ENCODE measurements at places on chromosomes 6 and 20. TPM values are rescaled to one million over a fixed set of nuclear protein-coding genes. Genes with fewer than 3 reads are reported as not detected.

- no peaks in the 10 kb centered on the region for H3K27me3 ChIP-seq
- no peak for DNase-seq
- no peaks in the 10 kb centered on the region for H3K36me3 ChIP-seq
- H3K4me3 ChIP-seq: no peak overlapping the region
- H3K27ac ChIP-seq: no peak overlapping the region
- no peaks in the 10 kb centered on the region for H3K4me1 ChIP-seq
Observed at GRCh38 chr6:91569071-91569470, 982.2 kb upstream of the MAP3K7 start.

GRCh38 chr20:43824309-43825050 is 90.2 kb upstream of the TOX2 start:
- no peak overlapping the region for H3K4me3 ChIP-seq
- no peaks in the 10 kb centered on the region for H3K4me1 ChIP-seq
- H3K27ac ChIP-seq: no peak overlapping the region
- no peaks in the 10 kb centered on the region for H3K27me3 ChIP-seq
- no peaks in the 10 kb centered on the region for H3K36me3 ChIP-seq
- DNase-seq: no peak

XKR7 gene
- 6.2 TPM for total RNA-seq

- DNase-seq: no peak
- H3K36me3 ChIP-seq: no peaks in the 10 kb centered on the region
- no peak overlapping the region for H3K4me3 ChIP-seq
- no peaks in the 10 kb centered on the region for H3K27me3 ChIP-seq
- peaks cover 81% of the 10 kb centered on the region for H3K4me1 ChIP-seq
Observed at GRCh38 chr20:47318027-47318585, 38.4 kb downstream of the ZMYND8 start.

DNA sequence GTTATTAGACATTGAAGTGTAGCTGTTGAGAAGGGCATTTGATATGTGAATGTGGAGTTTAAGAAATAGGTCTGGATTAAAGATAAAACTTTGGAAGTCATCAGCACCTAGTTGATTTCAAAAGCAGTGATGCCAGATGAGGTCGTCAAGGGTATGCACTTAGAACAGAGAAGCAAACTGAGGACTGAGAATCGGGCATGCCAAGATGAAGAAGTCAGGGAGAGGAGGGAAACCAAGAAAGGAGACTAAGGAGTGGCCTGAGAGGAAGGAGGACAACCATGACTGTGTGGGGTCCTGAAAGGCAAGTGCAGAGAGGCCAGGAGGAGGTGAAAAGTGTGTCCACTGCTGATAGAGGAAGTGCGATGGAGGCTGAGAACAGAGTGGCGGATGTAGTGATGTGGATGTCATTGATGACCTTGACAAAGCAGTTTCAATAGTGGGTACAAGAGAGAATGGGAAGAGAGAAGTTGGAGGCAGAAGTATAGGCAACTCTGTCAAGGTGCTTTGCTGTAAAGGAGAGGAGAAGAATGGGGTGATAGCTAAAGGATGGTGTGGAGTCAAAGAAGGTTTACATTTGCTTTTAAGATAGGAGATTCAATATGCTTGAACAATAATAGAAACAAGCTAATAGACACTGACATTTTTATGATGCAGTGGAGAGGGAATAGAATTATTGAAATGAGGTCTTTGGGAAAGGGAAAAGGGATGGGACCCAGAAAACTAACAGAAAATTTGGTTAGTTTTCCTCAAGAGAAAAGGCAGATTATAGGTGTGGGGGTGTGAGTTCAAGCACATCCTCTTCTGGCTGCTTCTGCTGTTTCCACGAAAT is 139.7 kb upstream of the TMEM170B start:
- H3K4me3 ChIP-seq: no peak overlapping the region
- H3K27ac ChIP-seq: no peak overlapping the region
- no peaks in the 10 kb centered on the region for H3K4me1 ChIP-seq
- H3K27me3 ChIP-seq: no peaks in the 10 kb centered on the region
- H3K36me3 ChIP-seq: no peaks in the 10 kb centered on the region

DNA sequence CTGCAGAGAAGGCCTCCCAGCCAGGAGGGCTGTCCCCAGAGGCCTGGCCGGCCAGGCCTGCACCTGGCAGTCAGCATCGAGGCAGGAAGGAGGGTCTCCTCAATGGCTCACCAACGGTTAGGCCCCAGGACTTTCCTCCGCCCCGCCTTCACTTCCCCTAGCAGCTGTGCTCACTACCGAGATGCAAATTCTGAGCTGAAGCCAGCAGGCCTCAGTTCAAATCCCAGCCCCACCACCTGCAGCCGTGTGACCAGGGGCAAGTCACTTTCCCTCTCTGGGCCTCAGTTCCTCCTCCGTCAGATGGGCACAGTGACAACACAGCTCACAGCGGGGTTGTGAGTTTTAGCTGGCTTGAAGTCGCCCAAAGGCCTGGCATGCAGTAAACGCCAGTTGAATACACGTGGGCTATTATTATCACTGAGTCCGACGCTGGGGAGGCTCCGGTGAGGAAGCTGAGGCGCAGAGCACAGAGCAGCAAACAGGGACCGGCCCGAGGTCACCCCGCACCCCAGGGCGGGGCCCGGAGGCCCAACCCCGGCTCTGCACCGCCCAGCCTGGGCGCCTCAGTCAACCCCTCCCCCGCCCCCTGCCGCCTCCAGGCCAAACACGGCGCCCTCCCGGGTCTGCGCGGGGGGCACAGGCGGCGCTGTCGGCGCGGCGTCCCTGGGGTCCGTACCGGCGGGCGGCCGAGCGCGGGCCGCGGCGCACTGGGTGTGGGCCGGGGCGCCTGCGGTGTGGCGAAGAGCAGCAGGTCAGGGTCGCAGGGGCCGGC is 671 bp downstream of the E2F1 start:
- peak overlapping the region; percentile 58 for H3K4me3 ChIP-seq
- peak overlapping the region; percentile 80 for H3K27ac ChIP-seq
- no peaks in the 10 kb centered on the region for H3K27me3 ChIP-seq
- H3K4me1 ChIP-seq: peaks cover 6% of the 10 kb centered on the region
- no peak for DNase-seq

GRCh38 chr6:77466055-77466450 is 2.8 kb upstream of the HTR1B start:
- no peaks in the 10 kb centered on the region for H3K27me3 ChIP-seq
- peak overlapping the region; percentile 61 for H3K4me3 ChIP-seq
- no peaks in the 10 kb centered on the region for H3K36me3 ChIP-seq
- DNase-seq: no peak
- peaks cover 15% of the 10 kb centered on the region for H3K4me1 ChIP-seq

DNA sequence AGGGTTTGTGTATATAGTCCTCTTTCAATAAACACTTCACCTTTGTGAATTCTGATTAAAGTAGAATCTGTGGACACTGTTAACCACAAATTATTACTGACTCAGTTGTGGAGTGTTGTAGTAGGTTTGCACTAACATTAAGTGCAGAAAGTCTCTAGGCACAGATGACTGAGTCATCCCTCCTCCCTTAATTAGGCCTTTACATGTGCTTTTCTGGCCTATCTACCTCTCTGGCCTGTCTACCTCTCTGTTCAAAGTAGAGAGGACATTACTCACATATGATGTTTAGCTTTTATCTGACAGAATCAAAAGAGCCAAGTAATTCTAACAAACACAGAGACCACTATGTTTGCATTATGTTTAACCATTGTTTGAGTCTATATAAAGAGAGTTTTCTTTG is 783.0 kb downstream of the TENT5A start:
- DNase-seq: no peak
- H3K36me3 ChIP-seq: no peaks in the 10 kb centered on the region
- H3K4me1 ChIP-seq: no peaks in the 10 kb centered on the region
- no peak overlapping the region for H3K27ac ChIP-seq
- H3K27me3 ChIP-seq: no peaks in the 10 kb centered on the region
- H3K4me3 ChIP-seq: no peak overlapping the region

ENPP3 gene
- total RNA-seq: not detected

DNA sequence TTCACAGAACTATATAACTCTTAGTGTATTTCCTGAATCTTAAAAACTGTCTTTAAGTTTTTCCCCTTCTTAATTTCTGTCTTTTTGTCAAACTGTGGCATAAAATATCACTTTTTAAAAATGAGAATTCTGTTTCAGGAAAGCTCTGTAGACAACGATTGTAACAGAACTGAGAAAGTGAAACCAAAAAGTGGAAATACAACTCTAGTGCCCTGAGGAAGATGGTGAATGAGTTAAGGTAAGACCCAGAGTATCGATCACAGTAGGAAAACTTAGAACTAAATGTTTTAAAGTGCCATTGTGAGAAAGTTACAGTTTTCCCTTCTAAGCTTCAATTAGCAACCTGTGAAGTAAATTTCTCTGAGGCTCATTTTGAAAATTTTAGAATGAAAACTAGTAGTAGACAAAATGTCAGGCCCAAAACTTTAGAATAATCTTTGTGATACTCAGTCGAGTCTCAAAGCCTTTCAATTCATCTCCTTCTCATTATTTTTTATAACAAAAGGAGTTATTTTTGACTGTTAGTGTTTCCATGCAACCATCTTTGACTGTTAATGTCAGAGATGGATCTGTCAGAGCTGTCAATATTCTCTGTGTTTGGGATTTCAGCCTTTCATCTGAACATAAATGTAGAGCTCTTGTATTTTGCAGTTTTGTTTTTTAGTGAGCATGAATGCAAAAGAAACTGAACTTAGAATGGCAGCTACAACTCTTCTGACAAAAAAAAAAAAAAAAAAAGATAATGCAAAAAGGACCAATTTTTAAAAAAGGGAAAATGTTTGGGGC is 19.0 kb upstream of the TRDN start:
- no peak for DNase-seq
- no peaks in the 10 kb centered on the region for H3K36me3 ChIP-seq
- peak overlapping the region; percentile 19 for H3K4me3 ChIP-seq

EYS gene
- total RNA-seq: not detected

CNR1 gene
- 0.13 TPM for total RNA-seq

DNA sequence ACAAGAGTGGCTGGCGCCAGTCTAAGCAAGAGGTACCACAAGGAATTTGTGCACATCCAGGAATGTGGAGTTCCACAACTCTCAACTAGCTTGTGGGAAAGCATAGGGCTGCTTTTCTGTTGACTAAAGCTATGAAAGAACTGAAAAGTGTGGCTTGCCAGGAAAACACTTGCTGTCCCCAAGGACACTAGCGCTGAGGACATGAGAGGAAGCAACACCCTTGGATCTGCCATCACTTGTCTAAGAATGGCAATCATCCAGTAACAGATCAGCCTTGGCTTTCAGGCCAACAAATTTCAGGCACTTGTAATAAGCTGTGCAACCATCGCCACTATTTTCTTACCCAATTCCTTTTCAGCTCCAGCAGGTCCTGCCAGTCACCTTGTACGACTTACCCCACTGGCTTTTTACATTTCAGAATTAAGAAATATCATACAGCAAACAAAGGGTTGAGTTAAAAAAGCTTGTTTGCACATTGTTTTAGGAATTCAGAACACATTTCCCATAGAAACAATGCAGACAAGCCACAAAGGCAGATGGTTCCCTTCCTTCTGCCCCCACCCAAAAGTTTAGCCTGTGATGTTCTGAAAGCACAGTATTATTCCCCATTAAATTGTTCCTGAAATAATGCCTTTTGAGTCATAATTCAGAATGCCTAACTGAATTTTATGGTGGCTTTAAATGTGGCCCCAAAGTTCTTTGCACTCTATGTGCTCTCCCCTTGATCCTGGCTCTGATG is 57.9 kb upstream of the SSTR4 start:
- no peak overlapping the region for H3K27ac ChIP-seq
- H3K36me3 ChIP-seq: no peaks in the 10 kb centered on the region
- no peaks in the 10 kb centered on the region for H3K4me1 ChIP-seq
- H3K27me3 ChIP-seq: no peaks in the 10 kb centered on the region

DNA sequence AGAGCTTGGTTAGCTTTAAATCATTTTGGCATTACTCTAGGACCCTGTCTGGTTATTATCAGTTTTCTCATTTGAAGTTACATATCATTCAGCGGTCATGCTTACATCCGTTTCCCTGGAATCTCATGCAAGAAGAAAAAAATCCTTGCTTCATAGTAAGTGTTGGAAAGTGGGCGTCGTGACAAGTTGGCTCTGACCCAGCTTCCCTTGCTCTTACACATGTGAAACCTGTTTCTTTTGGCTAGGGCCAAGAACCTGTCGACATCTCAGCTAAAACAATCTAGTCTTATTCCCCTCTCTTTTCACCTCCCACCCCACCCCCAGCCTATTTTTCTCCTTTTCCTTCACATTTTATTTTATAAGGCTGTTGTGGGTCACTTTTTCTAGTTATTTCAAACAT is 45.5 kb downstream of the ANKS1A start:
- no peaks in the 10 kb centered on the region for H3K27me3 ChIP-seq
- DNase-seq: no peak

GRCh38 chr20:50192364-50193198 is 2.0 kb downstream of the CEBPB start:
- no peak for DNase-seq
- H3K4me3 ChIP-seq: peak overlapping the region; percentile 89
